ENCODE measurements at places on chromosomes 6 and 20.

GRCh38 chr6:166244353-166245045, 63.7 kb downstream of the PRR18 start:
- H3K4me1 ChIP-seq = no peaks in the 10 kb centered on the region
- no peaks in the 10 kb centered on the region for H3K27me3 ChIP-seq
- no peaks in the 10 kb centered on the region for H3K36me3 ChIP-seq

- no peak for DNase-seq
- H3K36me3 ChIP-seq = no peaks in the 10 kb centered on the region
- peak overlapping the region; percentile 21 for H3K27ac ChIP-seq
- H3K4me1 ChIP-seq = no peaks in the 10 kb centered on the region
- H3K27me3 ChIP-seq = no peaks in the 10 kb centered on the region
These were observed 56.4 kb downstream of the RIOK1 start for GRCh38 chr6:7445885-7446461.

- no peak overlapping the region for H3K4me3 ChIP-seq
- H3K36me3 ChIP-seq = no peaks in the 10 kb centered on the region
- DNase-seq = no peak
- H3K27me3 ChIP-seq = no peaks in the 10 kb centered on the region
- no peak overlapping the region for H3K27ac ChIP-seq
These were observed 166.6 kb downstream of the ARID1B start for GRCh38 chr6:156943816-156944215.

- no peaks in the 10 kb centered on the region for H3K36me3 ChIP-seq
- H3K4me3 ChIP-seq = no peak overlapping the region
- no peaks in the 10 kb centered on the region for H3K27me3 ChIP-seq
- no peak overlapping the region for H3K27ac ChIP-seq
- no peaks in the 10 kb centered on the region for H3K4me1 ChIP-seq
- no peak for DNase-seq
These were observed 254.3 kb downstream of the THBS2 start for GRCh38 chr6:168999392-168999791.

DNA sequence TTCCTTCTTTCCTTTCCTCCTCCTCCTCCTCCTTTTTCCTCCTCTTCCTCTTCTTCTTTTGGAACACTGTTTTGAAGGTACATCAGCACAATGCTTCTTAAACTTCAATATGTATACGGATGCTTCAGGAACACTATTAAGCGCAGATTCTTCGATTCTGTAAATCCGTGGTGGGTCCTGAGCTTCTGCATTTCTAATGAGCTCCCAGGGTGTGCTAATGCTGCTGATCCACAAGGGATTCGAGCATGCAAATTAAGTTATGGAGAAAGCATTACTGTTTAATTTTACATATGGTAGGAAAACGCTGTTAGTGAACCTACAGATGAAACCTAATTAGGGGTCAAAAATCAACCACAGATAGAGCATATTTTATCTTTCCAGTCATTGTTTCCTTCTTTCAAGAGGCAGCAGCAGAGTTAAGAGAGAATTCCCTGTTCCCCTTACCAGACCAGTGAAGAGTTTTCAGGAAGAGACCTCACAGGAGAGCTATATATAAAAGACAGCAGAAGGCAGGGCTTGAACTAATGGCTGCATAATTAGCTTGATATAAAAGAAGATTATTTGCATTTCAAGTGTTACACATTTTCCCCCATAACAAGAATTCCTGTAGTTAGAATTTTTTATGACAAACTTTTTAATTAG, 47.2 kb downstream of the KIF13A start:
- DNase-seq = no peak
- H3K4me3 ChIP-seq = no peak overlapping the region
- H3K27me3 ChIP-seq = no peaks in the 10 kb centered on the region

Measured in vagina (tissue), 2 donors.